ENCODE measurements at places on chromosomes 5 and 9.

DNA sequence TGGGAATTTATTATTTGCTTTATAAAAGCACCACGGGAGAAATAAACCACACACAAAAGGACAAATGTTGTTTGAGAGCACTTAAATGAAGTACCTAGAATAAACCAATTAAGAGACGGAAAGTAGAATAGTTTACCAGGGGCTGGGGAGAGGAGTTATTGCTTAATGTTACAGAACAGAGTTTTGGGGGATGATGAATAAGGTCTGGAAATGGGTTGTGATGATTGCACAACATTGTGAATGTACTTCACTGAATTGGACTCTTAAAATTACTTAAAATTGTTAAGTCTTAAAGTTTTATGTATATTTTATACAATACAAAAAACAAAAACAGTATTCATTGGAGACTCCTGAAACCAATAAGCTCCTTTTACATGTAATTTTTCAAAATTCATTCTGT, 1.5 kb downstream of the ZBTB43 start:
- DNase-seq, result no peak

DNA sequence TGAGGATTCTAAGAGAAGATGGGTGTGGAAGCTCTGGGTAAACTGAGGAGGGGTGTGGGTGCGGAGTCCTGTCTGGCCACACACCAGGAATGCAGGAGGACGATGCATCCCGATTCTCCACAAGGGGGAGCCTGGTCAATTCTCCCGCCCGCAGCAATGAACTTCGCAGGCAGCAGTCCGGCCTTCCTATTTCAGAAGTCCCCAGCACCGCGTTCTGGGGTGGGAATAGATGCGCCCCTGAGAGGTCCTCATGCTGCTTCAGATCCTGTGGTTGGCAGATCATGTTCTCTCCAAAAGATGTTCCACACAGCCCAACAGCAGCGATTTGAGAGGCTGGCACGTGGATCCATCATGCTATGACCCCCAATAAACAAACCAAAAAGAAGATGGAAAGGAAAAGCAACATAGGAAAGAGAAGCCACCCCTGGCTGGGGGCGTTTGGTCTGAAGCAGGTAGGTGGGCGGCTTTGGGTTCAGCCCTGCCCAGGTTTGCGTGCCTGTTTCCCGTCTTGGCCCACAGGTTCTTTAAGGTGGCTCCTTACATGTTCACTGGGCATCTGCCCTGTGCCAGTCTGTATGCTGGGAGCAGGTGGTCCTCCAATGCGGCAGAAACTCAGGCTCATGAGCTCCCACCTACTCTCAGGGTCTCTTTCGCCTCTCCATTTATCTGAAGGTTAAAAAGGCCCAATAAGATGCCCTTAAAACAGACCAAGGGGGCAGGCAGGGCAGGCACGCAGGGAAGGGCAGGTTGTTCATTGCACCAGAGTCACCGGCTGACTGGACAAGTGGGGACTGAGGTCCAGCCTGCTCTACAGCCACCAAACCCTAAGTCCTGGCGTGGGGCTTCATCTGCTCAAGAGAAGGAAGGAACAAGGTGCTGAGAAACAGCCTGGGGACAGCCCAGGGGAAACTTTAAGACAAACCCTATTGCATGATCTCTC, 171.6 kb downstream of the PAX5 start:
- no peak for DNase-seq

- no peak for DNase-seq
Observed at GRCh38 chr9:133728856-133729616, 9.1 kb downstream of the SARDH start.

DNA sequence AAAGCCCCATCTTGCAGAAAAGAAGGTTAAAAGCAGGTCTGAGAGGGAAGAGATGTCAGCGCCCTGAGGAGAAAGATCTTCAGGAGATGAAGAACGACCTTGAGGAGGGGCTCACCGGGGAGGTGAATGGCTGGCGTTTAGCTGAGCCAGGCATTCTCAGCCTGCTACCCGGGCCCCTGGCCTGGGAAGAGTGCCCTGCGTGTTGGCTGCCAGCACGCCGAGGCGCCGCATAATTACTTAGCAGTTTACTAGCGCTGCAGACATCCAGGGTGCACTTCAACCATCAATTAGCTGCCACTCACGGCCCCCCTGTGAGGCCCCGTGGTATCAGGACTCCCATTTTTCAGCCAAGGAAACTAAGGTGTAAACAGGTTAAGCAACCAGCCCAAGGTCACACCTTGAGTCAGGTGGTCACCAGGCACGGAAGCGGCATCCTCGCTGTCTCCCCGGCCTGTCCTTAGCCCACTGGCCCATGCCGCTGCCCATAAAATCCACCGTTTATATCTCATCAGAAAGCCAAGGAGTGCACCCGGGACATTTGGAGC, 551.9 kb downstream of the BNC2 start:
- DNase-seq, result no peak

GRCh38 chr9:137828527-137829259, 48.9 kb upstream of the CACNA1B start:
- DNase-seq, result peak; percentile 48

DNA sequence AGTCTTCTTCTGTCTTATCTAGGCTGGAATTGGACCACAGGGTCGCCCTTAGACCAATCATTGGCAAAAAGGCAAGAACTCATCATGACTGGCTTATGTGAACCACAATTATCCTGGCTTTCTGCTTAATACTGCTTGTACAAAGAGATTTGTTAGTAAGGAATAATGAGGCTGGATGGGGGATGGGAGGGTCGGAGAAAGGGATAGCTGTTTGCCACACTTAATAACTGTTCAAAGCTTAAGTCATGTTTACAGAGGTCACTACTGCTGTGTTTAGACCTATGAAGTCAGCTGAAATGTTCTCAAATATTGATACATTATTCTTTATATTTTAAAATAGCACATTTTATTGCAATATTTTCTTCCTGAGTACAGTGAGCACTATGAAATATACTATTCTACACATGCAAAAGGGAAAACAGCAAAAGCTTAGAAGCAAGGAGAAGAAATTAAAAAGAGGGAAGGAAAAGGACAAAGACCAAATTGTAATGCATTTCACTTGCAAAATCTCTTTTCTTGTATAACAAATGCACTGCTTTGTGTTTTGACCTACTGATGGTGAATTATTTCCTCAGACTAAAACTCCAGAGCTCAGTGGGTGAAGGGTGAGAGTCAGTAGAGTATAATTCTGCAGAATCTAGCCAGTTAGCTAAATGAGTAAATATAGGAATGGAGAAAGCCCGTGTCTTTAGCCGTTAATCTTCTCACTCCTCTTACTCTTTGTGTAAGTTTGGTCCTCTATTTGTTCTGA, 404.9 kb upstream of the ZNF608 start:
- DNase-seq, result no peak

DNA sequence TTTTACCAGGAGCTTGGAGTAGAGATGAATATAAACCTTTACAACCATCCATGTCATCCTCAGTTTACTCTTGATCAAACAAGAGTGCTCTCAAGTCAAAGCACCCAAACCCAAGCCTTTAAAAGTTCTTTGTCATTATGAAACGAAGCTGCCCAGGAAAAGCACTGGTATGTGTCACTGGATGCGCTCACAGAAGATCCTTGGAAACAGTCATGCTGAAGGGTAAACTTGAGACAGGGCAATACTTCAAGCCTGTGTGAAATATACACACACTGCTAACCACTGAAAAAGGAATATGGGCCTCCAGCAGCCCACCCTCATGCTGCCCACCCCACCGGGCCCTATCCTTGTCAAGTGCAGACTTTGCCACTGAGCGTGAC, 84.5 kb downstream of the PRRT1B start:
- no peak for DNase-seq

- no peak for DNase-seq
Observed at GRCh38 chr9:115357821-115358220, 239.9 kb upstream of the TNC start.

DNA sequence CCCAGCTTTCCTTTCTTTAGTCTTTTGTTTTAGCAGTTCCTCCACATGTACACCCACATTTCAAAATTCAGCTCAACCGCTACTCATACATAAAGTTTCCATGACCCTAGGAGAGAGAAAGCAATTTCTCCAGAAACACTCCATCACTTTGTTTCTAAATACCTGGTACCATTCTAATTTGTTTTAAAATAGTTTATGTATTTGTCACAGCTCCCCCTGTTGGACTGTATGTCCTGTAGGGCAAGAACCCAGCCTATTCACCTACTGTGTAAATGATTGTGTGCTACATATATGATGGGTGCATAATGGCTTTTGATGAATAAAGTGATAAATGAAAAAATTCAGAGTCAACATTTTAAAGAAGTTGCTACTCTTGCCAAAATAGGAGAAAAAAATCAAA, 139.1 kb downstream of the COX7C start:
- DNase-seq, result no peak

DNA sequence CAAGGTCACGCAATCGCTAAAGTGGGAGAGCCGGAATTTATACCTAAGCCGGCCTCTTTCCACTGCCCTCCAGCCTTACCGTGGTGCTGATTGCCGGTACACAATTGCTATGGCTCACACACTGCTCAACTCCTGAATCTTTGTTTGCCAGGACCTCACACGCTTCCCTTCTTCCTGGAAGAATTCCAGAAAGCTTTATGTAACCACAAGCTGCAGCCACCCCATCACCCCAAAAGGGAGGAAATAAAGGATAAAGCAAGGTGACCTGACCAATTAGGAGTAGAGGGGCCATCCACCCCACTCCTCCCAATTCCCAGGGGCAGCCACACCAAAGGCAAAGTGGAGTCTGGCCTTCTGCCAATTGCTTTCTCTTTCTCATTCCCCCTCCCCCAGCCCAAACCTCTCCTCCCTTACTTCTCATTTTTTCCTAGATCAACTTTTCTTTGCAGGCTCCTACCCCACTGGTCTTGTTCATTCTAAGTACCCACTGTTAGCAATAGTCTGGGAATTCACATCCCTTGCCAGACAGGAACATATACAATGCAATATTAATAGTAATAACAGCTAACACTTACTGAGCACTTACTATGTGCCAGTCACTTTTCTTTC, 18.0 kb upstream of the CDC23 start:
- no peak for DNase-seq

DNA sequence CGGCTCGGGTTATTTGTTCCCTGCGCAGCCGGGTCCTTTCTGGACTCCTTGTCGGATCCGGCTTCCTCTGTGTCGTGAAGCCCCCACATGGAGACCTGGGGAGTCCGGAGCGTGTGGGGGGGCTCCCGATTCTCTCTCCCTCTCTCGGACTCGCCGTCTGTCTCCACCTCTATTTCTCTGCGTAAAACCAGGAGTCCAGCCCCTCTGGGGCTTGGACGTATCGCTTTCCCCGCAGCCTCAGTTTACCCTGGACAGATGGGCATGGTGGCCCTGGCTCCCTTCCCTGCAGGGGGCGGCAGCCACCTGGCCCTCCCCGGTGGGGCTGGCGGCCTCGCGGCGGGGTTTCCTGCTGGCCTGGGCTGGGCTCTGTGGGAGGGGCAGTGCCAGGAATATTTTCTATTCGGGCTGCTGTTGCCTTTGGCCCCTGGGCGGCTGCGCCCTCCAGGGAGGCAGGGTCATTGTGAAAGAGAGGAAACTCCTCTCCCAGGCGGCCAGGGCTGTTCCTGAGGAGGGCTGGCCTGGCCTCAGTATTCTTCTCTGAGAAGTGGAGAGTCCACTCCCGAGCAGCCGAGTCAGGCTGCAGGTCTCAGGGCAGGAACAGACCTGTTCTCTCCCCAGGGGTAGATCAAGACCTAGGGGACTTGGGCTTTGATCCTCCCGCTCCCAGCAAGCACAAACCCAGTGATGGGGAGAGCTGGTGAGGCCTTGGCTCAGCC, 665 bp downstream of the ASS1 start:
- peak; percentile 75 for DNase-seq

- DNase-seq, result no peak
Observed at GRCh38 chr5:61802456-61802855, 470.4 kb downstream of the ZSWIM6 start.

GRCh38 chr9:109455391-109455790, 42.7 kb downstream of the PTPN3 start:
- DNase-seq, result no peak

Data from left ventricle myocardium superior (tissue), 1 donor.